ENCODE measurements at places on chromosomes 11 and 22.

DNA sequence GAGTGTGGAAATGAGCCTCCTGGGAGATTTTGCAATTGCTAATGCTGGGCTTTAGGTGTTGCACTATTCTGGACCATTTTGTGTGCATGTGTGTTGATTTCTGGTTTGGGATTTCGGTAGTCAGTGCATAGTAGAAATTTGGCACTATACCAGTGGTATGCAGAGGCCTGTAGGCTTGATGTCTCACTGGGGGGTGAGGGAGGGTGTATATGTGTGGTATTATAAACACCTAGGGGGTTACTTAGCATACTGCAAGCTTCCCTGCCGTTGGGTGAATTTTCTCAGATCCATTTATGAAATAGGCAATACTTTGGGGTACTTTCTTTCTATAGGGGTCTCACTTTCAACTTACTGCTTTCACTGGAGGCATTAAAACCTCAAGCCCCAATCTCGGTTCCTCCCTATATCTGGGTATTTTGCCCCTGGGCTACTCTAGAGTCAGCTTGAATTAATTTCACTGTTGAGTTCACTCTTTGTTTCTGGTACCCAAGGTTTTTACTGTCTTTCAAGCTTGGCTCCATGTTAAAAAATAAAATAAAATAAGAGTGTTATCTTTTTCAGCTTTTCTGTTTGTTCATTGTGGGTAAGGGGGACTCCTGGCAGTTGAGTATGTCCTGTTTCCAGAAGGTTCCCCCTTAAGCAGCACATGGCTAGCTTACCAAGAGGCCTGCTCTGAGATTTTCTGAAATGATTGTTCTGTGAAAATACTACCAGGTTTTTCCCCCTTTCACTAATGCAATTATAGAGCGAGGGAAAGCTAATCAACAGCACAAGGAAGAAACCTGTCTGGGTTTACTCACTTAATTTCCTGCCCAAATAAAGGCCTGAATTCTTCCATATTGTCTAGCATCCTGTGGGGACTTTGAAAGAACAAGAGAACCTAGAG, 45.8 kb downstream of the PPFIBP2 start:
- no peak for DNase-seq

GRCh38 chr11:77617892-77618291, 19.7 kb downstream of the CLNS1A start:
- DNase-seq = no peak

- DNase-seq = no peak
Measured at GRCh38 chr22:45460288-45461109, 42.2 kb upstream of the FBLN1 start.

DNA sequence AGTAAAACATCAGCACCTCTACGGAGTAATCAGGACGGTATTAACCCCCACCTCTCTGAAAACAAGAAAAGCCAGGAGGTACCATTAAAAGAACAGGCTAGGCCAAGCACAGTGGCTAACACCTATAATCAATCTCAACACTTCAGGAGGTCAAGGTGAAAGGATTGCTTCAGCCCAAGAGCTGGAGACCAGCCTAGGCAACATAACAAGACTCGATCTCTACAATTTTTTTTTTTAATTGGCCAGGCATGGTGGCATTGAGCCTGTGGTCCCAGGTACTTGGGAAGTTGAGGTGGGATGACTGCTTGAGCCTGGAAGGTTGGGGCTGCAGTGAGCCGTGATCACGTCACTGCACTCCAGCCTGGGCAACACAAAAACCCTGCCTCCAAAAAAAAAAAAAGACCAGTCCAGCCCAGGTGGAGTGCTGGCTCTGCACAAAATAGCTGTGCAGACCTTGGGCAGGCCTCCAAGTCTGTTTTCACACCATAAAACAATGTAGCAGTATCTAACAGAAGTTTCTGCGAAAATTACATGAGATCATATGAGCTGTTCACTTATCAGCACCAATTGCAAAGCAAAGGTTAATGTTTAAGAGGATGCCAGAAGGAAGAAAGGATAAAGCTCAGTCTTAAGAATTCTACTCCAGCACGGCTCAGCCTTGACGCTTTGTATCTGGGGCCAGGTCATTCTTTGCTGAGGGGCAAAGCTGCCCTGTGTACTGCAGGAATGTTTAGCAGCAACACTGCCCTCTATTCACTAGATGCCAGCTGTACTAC, 14.8 kb downstream of the CHKA start:
- DNase-seq = no peak

DNA sequence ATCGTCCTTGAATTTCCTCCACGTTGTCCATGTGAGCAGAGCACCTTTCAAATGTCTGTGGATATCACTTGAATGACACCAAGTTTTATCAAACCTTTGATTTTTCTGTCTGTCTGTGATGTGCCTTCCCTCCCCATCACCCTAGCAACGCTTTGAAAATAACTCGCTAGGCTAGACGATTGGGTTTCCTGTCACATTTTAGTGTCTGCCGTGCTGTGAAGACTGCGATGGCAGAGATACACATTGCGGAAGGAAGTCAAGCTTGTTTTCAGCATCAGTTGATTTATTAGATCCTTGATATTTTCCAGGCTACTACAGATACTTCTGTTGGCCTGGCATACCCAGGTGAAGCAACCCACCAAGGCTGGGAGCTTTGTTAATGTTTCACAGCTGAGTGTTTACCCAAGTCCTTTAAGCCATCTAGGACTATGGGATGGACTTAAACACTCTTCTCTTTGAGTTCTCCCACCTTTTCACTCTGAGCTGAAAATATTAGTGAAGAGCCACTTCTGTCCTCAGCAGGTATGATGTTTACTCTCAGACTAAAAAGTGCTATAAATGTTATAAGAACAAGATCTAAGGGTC, 93.6 kb upstream of the CD44 start:
- peak; percentile 58 for DNase-seq

DNA sequence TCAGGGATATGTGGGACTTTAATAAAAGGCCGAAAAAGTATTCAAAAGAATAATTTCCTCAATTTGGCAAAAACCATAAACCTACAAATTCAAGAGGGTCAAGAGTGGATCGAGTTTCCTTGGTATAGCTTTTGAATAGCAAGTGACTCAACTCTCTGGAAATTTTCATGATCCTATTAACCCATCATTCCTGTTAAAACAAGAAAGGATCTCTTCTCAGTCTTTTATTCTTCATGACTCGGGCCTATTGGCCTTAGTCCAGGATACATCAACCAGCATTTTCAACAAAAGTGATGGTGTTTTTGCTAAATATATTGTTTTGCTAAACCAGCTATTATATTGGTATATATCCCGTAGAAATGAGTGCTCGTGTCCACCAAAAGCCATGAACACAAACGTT, 110.3 kb downstream of the ATXN10 start:
- no peak for DNase-seq

All from activated T-helper 1 cell treated with anti-CD3 and anti-CD28 coated beads, Interleukin-2, amount 50 U/mL, for 16 hours (primary cell).